ENCODE measurements at places on chromosomes 6 and 20.

GRCh38 chr20:34431168-34431567 is 68.1 kb downstream of the ITCH start:
- DNase-seq, result no peak

DNA sequence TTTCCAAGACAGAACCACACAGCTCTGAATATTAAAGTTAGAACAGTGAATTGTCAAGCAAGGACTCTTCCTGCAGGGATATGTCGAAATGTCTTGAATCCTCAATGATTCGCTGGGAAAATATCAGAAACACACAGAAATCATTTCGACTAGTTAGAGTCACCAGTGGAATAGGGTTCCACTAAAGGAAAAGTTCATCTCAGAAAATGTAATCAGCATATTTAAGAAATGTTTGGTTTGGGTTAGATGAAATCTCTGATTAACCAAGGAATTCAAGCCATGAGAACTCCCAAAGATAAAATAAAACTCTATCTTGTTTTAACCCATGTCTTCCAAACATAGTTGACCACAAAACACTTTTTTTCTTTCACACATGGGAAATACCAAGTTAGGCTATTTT is 621.0 kb upstream of the NRSN1 start:
- DNase-seq, result no peak

DNA sequence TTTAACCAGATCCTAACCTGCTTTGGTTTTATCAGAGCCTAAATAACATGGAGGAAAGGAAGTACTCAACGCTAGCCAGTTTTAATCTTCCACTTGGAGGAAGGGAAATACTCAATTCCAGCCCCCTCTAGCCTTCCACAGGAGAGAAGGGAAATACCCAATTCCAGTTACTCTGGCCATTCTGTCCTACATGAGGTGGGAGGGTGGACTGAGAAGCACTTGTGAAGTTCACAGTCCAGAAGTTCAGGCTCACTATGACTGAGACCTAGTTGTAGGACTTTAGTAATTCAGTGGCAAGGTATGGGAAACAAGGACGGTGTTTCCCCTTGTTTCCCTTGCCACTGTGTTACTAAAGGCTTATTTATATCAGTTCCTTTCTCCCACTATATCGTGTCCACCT is 672.0 kb downstream of the RFPL4B start:
- DNase-seq, result no peak

GRCh38 chr6:9404351-9405146 is 969.2 kb upstream of the SLC35B3 start:
- no peak for DNase-seq

DNA sequence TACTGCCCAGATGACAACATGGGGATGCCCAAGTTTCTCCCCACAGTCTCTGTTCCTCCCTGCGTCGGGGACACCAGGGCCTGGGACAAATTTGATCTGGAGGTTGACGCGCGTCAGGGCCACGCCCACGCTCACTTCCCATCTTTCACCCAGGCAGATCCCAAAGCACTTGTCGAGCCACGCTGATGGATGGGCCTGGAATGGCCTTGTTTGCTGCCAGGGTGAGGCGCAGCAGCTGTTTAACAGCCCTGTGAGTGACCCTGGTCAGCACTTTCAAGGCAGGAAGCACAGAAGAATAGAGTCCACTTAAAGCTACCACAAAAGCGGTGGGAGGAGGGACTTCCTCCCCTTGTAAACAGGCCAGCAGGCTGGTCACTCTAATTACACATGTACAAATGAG is 324.7 kb upstream of the JARID2 start:
- DNase-seq, result peak; percentile 62

- DNase-seq, result no peak
Measured at GRCh38 chr6:151948002-151948743, 140.7 kb downstream of the ESR1 start.

DNA sequence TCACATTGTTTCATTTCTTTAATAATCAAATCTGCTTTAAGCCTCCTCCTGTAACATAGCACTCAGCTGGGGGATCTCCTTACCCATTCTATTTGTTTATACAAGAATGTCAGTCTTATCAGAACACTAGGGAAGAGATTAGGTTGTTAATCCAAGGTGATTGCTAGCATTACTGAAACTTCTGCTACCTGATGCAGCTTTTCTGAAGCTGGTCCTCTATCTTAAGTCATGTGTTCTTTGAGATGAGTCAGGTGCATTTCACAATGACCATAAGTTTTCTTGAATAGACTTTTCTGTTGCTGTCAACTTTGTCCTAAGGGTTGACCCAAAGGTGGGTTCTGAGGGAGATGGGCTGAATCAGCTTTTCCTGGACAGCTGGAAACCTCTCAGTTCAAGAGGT is 60.7 kb upstream of the SYNCRIP start:
- no peak for DNase-seq

- no peak for DNase-seq
Measured at GRCh38 chr20:35226126-35226883, at the start of gene MMP24. Gene MMP24 (plus strand): TSS chr20:35226690. CDS start chr20:35226739, 49 bp downstream.

- DNase-seq, result peak; percentile 36
Measured at GRCh38 chr20:59948828-59949720, 8.9 kb downstream of the FAM217B start.

DNA sequence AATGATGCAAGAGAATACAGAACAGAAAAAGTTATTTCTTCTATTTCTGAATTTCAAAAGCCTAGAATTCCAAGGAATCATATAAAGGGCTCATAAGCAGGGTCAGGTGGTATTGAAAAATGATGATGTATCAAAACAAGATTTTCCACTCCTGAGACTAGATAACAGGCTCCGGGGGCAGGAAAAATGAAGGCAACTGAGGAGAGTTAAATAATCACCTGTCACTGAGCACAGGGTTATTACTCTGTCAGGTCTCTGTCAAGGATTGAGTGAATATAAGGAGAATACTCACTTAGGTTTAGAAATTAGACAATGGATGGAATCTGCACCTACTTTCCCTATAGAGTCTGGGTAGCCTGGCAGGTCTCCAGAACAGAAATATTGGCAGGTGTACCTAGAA is 76.1 kb upstream of the KHDRBS2 start:
- no peak for DNase-seq

DNA sequence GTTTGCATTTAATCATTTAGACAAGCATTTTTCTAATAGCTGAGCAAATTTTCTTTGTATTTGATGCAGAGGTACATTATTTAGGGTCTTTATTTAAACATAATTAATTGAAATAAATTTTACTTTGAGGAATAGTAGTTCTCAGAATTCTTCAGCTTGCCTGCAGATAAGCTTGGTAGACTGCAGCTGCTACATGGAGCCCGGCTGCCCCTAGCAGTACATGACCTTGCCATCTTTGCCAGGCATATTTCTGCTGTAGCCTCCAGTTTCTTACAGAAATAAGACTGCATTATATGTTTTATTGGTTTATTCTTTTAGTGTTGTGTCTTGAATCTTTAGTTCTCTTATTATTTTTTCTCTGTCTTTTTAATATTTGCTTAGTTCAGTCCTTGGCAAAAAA is 396.8 kb downstream of the QKI start:
- DNase-seq, result no peak

GRCh38 chr6:40552941-40553340 is 34.2 kb downstream of the LRFN2 start:
- no peak for DNase-seq

GRCh38 chr6:84093441-84094435 is 60.2 kb downstream of the MRAP2 start:
- DNase-seq, result no peak

DNA sequence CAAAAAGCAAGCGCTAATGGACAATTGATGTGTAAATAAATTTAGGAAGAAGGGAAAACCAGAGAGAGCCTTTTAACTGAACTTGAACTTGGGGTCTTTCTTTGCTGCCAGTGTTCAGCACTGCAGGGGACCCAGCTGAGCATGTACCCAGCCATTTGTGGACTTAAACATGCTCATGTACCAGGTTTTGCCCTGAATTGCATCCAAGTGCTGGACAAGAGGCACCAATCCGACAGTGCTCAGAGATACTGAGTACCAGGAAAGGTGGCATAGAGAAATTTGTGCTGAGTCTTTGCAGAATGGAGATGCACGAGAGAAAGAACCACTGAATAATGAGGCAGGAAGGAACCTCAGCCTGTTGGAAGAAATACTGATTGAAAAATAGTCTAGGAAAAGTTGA is 16.0 kb downstream of the AKAP12 start:
- DNase-seq, result no peak

DNA sequence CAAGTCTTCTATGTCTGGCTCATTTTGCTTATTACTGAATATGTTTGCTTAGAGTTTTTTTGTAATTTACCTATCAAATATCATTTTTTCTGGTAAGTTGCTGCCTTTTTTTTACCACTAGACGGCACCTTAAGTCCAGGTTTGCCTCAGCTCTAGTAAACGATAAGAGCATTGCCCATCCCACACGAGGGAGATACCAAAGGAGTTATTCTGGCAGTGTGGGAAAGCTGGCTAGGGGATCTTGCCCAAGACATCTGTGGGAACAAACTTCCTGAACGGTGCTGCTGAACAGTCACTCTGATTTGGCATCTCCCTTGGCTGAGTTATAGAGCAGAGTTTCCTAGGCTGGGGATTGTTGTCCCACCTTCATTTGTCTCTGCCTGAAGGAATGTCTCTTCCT is 306.4 kb downstream of the COL12A1 start:
- no peak for DNase-seq

- DNase-seq, result no peak
Measured at GRCh38 chr6:116842459-116842858, 13.6 kb upstream of the GPRC6A start.

GRCh38 chr6:145532361-145532760 is 203.0 kb downstream of the EPM2A start:
- DNase-seq, result no peak

- no peak for DNase-seq
Measured at GRCh38 chr6:47446669-47447330, 30.8 kb upstream of the CD2AP start.

DNA sequence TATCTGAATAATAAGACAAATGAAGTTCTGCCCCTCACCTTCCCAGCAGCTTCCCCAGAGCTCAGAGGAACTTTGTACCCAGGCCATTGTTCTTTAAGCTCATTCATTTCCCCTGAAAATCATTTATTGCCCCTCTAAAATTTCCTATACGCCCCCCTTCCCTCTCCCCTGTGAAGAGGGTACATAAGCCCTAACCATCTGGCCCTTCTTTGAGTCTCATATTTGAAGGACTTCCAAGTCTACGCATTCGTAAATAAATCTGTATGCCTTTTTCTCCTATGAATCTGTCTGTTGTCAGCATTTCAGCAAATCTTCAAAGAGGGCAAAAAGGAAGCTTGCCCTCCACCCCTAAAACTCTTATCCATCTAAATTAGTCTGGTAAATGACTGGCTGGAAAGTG is 73.1 kb upstream of the DST start:
- no peak for DNase-seq

DNA sequence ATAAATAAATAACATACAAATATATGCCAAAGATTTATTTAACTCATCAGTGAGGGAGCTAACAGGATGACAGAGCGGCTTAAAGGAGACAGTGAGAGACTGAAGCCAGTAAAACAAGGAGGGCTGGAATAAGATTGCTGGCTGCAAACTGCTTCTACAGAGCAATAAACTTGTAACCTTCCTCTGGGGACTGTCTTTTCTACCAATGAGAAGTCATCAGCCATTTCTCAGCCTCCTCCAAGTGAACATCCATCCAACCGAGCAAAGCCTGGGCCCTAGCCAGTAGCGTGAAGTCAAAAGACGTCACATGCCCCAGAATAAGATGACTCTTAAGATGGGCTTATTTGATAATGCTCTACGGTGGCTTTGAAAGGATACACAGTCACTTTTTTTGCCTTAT is 42.5 kb downstream of the CPXM1 start:
- no peak for DNase-seq

- DNase-seq, result peak; percentile 74
Measured at GRCh38 chr6:150025201-150025917, at the start of gene RAET1L. Gene RAET1L (minus strand): TSS chr6:150025532. CDS start chr6:150025471, 61 bp downstream.

- no peak for DNase-seq
Measured at GRCh38 chr6:115512923-115513322, 547.8 kb downstream of the FRK start.

- no peak for DNase-seq
Measured at GRCh38 chr6:46998436-46999017, 43.6 kb downstream of the ADGRF1 start.

DNA sequence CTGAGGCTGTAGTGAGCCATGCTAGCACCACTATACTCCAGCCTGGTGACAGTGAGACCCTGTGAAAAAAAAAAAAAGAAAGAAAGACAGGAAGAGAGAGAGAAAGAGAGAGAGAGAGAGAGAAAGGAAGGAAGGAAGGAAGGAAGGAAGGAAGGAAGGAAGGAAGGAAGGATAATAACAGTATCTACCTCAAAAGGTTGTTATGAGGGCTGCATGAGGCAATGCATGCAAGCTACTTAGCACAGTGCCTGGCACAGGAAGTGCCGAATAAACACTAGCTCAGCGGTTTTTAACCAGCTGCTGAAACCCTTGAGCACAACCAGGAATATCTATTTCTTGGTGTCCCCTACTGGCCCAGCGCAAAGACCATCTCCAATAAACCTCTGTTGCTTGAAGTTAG is 62.3 kb upstream of the TBC1D7 start:
- no peak for DNase-seq

- DNase-seq, result peak; percentile 46
Measured at GRCh38 chr6:6494677-6495076, 93.8 kb upstream of the LY86 start.

DNA sequence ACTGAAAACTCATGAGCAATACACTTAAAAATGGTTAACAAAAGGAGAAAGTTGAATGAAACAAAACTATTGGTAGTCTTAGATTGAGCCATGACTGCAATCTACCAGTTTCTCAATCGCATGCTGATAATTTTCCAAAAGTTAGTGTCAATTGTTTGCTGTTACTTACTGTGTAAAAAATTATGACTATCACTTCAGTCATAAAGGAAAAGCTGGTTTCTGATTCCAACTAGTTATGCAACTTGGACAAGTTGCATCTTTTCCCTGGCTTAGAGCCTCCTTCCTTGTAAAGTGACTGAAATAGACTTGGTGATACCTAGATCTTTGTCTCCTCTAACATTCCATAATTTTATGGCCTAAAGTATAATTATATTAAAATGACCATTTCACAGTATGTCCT is 88.3 kb upstream of the PAK5 start:
- no peak for DNase-seq

- DNase-seq, result peak; percentile 53
Measured at GRCh38 chr6:110053395-110054240, 75.5 kb downstream of the GPR6 start.

DNA sequence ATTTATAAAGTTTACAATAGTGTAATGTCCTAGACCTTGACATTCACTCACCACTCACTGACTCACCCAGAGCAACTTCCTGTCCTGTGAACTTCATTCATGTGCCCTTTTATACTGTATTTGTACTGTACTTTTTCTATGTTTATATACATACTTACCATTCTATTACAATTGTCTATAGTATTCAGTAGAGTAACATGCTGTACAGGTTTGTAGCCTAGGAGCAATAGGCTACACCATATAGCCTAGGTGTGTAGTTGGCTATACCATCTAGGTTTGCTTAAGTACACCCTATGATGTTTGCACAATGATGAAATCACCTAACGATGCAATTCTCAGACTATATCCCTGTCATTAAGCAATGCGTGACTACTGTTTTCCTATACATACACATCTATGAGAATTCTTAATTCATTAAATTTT is 17.5 kb downstream of the EDEM2 start:
- DNase-seq, result no peak
